ENCODE measurements at places on chromosomes 13 and 19.

- DNase-seq = no peak
Measured at GRCh38 chr19:10001899-10002298, 8.4 kb downstream of the COL5A3 start.

- no peak for DNase-seq
Measured at GRCh38 chr19:3784607-3785450, 1.4 kb downstream of the MATK start.

- DNase-seq = no peak
Measured at GRCh38 chr13:93307136-93307535, 80.5 kb downstream of the GPC6 start.

- DNase-seq = no peak
Measured at GRCh38 chr13:70817576-70817975, 709.3 kb upstream of the KLHL1 start.

- DNase-seq = no peak
Measured at GRCh38 chr19:54549224-54549623, 24.4 kb upstream of the LILRA2 start.

GRCh38 chr19:13100031-13100588 lies 2.5 kb downstream of the LYL1 start:
- peak; percentile 86 for DNase-seq

DNA sequence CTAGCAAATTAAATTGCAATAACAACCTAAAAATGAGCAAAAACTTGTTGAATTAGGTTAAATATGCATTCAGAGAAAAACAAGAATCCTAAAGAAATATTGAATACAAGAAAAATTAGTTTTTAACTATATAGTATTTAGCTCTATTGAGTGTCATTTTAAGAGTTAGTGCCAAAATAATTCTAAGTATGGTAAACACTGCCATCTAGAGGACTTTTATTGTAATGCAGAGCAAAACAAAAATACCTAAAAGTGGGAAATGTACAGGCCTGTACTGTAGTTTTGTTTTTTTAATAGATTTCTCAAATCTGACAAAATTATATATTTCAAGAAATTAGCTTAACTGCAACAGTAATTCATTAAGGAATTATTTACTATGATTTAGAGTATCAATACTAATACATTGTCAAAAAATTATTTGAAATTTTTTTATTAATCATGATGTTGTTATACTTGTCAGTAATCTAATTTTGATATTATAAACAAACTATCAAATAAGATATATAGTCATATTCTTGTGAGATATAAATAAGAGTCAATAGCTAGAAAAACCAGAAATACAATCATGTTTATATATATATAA lies 8.2 kb upstream of the PCDH9 start:
- no peak for DNase-seq
